ENCODE measurements at places on chromosomes 1 and 21.

GRCh38 chr1:109213824-109214693 lies at the start of gene SARS1:
SARS1 (plus strand) TSS chr1:109213918; CDS start chr1:109213993, 75 bp downstream.
- DNase-seq = peak; percentile 70

- no peak for DNase-seq
These were observed 1623.3 kb upstream of the B3GALT2 start for GRCh38 chr1:194809665-194810064.

DNA sequence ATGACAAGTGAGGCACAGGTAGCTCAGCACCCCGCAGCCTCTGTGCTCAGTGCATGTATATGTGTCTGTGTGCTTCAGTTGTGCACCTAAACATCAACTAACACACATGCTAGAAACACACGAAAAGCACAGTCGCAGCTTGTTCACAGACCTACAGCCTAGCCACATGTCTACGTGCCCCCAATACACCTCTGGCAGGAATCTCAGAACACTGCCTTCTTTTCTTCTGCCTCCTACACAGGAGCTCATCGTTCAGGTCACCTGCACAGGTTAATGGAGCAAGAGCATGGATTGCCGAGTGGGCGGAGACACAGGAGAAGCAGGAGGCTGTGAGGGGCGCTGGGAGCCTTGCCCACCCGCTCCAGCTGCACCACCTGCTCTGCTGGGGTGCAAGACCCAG lies 31.7 kb downstream of the CTNNBIP1 start:
- no peak for DNase-seq

DNA sequence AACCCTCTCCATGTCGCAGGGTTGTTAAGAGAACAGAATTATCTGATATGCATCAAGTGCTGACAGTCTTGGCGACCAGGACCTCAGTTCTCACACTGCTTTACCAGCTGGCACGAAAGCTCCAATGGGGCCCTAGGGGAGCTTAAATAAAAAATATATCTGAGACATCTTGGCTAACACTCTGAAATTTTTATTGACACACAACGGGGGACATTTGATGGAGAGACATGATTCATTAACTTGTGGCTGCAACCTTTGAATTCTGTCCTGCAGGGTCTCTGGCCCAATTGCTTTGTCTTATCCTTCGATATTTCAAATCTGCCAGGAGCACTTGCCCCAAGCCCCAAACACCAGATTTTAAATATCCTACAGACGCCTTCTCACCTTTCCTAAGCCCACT lies 567.0 kb downstream of the AJAP1 start:
- DNase-seq = no peak

DNA sequence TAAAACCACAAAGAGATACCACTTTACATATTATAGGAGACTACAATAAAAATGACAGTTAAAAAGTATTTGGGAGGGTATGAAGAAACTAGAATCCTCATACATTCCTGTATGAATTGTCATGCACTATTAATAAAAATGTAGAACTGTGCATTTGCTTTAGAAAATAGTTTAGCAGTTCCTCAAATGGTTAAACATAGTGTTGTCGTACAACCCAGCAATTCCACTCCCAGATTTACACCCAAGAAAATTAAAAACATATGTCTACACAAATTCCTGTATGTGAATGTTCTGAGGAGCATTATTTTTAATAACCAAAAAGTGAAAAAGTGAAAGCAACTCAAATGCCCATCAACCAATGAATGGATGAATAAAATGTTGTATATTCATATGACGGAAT lies 23.1 kb upstream of the PDE4B start:
- DNase-seq = peak; percentile 37

DNA sequence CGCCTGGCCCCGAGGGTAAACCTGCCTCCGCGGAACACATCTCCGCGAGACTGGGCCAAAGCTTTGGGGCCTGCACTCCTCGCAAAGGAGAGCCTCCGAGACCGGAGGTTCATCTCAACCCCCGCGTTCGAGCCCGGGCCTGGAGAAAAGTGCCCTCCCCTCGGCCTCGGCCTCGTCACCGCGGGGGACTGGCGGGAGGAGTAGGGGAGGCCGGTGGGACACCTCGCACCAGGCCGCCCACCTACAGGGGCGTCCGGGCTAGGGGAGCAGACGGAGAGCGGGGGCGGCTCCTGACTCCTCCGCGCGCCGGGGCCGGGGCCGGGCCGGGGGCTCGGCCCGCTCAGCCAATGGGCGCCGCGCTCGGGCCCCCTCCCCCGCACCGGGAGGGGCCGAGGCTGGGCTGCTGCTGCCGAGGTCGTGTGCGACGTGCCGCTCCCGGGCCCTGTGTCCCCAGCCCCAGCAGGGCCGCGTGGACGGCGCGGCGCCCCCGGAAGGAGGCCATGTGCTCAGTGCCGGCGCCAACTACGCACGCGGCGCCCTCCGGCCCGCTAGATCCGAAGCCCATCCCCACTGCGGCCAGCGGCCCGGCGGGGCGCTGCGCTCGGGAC lies 684 bp downstream of the SLC2A1 start:
- DNase-seq = peak; percentile 35

DNA sequence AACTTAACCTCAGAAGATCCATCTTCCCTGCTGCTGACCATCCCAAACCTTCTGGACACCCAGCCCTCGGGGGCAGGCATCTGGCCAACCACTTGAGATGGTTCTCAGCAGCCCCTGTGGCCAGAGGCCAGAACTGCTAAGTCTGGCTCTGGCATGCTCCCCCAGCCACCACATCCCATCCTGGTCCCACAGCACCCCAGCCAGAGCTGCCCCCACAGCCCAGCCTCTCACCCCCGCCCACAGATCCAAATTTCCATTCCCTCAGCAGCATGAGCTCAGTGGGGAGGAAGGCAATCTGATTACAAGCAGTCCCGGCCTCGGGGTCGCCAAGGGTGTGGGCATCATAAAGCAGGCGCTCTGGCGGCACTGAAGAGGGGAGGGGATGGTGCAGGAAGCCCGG lies 45.6 kb downstream of the GLIS1 start:
- no peak for DNase-seq

All from fibroblast of mammary gland (primary cell).